Astrocyte (in vitro differentiated cells and primary cell): ENCODE measurements at places on chromosomes 11 and 22. TPM values are rescaled to one million over a fixed set of nuclear protein-coding genes. Genes with fewer than 3 reads are reported as not detected.

GRCh38 chr22:48651981-48652538 lies 1175.6 kb downstream of the BRD1 start:
- H3K4me3 ChIP-seq = no peak overlapping the region
- no peaks in the 10 kb centered on the region for H3K27me3 ChIP-seq
- H3K27ac ChIP-seq = no peak overlapping the region
- peaks cover 9% of the 10 kb centered on the region for H3K4me1 ChIP-seq
- no peaks in the 10 kb centered on the region for H3K36me3 ChIP-seq
- DNase-seq = peak; percentile 21

DNA sequence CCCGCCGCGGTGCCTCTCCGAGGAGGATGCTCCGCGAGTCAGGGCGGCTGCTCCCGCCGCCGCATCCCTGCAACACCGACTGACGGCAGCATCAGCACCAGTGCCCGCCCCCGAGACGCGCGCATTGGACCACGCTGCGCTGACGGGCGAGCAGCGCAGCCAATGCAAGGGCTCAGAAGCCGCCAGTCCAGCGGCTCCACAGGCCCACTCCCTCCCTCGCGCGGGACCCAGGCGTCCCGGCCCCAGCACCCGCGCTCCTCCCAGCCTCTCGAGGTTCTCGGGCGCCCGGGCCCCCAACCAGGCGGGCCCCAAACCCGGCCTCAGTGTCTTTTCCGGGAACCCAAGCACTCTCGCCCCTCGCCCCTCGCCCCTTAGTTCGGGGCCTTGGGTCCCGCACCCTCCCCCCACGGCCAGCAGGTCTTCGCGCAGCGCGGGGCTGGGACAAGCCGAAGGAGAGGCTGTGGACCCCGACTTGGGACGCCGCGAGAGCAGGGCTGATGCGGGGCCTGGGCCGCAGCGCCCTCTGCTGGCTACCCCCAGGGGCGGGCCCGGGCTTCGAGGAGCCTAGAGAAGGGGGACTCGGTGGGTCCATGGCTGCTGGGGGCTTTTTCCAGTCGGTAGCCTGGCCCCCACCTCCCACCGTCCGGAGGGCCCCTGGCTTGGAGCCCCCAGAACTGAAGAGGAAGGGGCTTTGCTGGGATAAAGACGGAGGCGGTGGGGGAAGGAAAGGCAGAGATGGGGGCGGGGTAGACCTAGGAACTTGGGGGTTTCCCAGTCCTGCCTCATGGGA lies at the start of gene NRXN2:
TSS of gene NRXN2 (minus strand) at position 81 of the 790 bp plus-strand sequence. CDS start 9,498 bp downstream, outside the sequence.
- H3K4me1 ChIP-seq = peaks cover 3% of the 10 kb centered on the region
- H3K27ac ChIP-seq = no peak within 1 kb of the TSS
- peak; percentile 53 for DNase-seq
- no peaks in the 10 kb centered on the region for H3K36me3 ChIP-seq

DNA sequence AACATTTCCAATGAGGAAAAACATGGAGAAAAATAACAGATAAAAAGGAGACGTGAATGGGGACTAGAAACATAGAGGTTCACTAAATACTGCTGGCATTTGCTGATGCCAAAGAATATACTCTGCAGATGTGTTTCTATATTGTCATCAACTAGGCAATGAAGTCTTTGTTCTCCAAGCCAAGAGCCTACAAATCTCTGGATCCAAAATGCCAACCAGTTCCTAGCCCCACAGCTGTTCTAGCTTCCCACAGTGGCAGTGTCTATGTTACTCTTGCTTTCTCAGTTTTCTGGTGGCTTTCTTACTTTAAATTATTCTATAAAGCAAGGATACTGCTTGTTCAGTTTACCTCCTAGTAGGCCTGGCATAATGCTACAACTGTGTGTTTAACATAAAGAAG lies 977.9 kb upstream of the CCDC90B start:
- no peak for DNase-seq
- H3K4me1 ChIP-seq = no peaks in the 10 kb centered on the region
- H3K36me3 ChIP-seq = no peaks in the 10 kb centered on the region
- peaks cover 2% of the 10 kb centered on the region for H3K27me3 ChIP-seq
- H3K27ac ChIP-seq = no peak overlapping the region

DNA sequence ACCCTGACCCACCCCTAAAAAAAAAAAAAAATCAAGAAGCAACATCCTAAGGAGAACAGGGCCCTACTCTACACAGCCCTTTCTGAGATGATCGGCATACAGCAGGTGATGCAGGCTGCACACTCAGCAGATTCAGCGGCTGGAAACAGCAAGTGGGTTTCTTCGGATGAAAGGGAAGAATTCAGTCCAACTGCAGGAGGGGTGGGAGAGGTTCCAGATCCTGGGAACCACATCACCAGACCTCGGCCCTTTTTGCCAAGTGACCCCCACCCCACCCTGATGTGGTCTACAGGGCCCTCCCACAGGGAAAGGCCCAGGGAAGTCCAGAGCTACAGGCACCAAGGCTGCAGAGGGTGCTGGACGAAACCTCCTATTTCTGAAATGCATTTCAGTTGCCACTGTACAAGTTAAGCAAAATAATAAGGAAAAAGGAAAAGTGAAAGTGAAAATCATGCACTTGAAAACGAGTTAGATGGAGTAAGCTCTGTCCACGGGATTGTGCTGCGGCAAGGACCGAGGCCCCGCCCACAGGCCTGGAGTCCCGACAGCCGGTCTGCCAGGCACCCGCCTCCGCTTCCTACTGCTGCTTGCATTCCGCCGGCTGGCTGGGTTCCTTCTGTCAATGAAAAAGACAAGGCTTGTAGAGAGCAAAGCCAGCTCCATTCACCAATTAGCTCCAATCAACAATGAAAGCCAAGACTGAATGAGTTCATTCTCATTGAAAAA lies 16.0 kb upstream of the PHLDA2 start:
- peaks cover 36% of the 10 kb centered on the region for H3K4me1 ChIP-seq
- DNase-seq = peak; percentile 88
- H3K4me3 ChIP-seq = peak overlapping the region; percentile 39
- H3K27me3 ChIP-seq = no peaks in the 10 kb centered on the region
- H3K36me3 ChIP-seq = peaks cover 36% of the 10 kb centered on the region

DNA sequence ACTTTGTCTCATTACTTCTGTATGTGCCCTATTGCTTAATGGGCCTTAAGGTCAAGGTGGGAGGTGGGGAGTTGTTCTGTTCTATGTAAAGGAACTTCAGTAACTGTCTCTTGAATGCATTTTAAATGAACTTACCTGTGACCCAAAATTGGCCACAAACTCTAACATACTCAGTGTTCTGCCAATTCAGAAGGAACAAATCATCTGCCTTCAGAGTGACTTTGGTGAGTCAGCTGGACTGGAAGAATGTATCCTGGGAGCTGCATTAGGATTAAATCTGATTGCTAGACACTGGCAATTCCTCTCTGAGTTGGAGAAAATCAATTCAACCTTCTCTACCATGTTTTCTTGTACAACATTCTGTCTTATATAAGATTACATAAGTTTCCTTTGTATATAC lies 1104.8 kb downstream of the DLG2 start:
- no peak overlapping the region for H3K27ac ChIP-seq
- H3K27me3 ChIP-seq = peaks cover 2% of the 10 kb centered on the region
- no peak overlapping the region for H3K4me3 ChIP-seq
- H3K36me3 ChIP-seq = no peaks in the 10 kb centered on the region
- peak; percentile 2 for DNase-seq
- H3K4me1 ChIP-seq = no peaks in the 10 kb centered on the region

DNA sequence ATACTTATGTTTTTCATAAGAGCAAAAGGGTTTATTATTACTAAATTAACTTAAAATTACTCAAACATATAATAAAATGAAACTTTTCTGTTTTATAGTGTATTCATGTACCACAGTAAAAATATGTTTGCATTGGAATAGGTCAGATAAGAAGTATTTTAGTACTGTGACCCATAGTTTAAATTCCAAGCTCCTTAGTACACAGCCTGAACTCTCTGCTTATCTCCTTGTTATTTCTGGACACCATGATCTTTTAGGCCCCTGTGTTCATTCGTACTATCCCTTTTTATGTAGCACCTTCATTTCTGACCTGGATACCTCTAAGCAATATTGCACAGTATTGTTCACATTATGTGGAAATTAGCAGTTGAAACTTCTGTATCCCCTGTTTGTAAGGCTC lies 296.7 kb upstream of the SYN3 start:
- peaks cover 5% of the 10 kb centered on the region for H3K4me1 ChIP-seq
- H3K27me3 ChIP-seq = no peaks in the 10 kb centered on the region
- peak; percentile 32 for DNase-seq
- no peaks in the 10 kb centered on the region for H3K36me3 ChIP-seq
- H3K27ac ChIP-seq = no peak overlapping the region

DNA sequence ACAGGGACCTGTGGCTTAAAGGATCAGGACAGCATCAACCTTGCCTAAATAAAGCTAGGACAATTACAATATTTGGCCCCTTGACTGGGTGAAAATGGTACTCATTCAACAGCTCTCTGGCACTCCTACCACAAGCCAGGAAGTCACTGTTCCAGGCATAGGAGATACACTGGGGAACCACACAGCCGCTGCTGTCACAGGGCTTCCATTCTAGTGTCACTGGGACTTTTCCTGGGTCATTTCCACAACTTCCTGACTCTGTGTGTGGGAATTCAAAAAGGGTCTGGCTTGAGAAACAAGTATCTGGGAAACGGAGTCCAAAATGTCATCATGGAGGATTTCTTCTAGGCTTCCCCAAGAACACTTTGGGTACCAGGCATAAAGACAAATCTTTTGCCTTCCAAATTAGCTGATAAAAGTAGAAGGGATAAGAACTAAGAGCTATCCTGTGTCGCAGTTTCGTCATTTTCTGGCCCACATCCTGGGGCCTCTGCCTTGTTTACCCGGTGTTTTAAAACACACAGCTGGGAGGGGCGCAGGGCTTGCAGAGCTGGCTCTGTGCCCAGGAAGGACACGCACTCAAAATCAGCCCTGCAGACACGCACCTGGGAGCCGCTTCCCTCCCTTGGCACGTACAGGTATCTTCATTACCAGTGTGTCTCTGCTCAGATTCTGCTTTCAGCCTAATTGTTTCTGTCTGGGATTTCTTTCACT lies 38.0 kb downstream of the TMEM45B start:
- H3K27me3 ChIP-seq = peaks cover 32% of the 10 kb centered on the region
- H3K4me1 ChIP-seq = no peaks in the 10 kb centered on the region
- no peaks in the 10 kb centered on the region for H3K36me3 ChIP-seq
- no peak for DNase-seq

DNA sequence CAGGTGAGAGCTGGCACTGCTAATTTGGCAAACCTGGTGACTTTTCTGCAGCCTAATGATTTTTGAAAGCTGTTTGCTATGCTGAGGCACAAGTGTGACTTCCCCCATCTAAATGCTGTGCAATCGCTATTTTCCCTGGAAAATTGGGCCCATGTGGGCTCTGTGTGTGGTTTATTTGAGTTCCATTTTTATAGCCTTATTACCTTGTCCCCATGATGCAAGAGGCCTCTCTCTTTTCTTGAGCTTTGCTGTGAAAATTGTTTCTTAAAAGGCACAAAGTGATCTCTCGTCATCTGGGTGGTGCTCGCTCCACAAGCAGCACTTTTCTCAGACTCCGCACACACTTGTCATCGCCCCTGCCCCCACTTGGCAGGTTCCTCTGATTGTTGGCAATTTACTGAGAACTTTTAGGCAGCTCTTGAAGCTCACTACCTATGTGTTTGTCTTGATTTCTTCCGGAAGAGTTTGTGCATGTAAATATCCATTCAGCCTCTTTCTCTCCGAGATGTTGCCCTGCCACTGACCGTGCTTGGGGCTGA lies 24.9 kb downstream of the BMAL1 start:
- H3K27me3 ChIP-seq = no peaks in the 10 kb centered on the region
- DNase-seq = no peak
- no peaks in the 10 kb centered on the region for H3K4me1 ChIP-seq

DNA sequence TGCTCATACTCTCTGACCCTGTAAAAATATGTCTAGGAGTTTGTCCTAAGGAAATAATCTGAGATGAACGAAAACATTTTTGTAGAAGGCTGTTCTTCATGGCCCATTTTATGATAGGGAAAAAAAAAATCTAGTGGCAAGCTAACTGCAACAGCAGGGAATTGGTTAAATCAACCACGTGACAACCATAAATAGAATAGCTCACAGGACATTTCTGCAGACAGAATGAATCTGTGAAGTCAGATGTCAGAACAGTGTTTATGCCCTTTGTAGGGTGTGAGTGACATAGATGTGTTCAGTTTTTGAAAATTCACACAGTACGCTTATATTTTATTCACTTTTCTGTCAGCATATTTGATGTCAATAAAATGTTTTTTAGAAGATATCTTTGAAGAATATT lies 16.1 kb downstream of the ARHGAP1 start:
- H3K4me3 ChIP-seq = no peak overlapping the region
- peaks cover 10% of the 10 kb centered on the region for H3K4me1 ChIP-seq
- H3K36me3 ChIP-seq = peaks cover 13% of the 10 kb centered on the region
- H3K27me3 ChIP-seq = no peaks in the 10 kb centered on the region

- no peaks in the 10 kb centered on the region for H3K27me3 ChIP-seq
- no peaks in the 10 kb centered on the region for H3K36me3 ChIP-seq
- no peaks in the 10 kb centered on the region for H3K4me1 ChIP-seq
- H3K27ac ChIP-seq = no peak overlapping the region
Observed at GRCh38 chr11:116122697-116123472, 618.7 kb upstream of the CADM1 start.

GRCh38 chr22:43858156-43858895 lies 4.0 kb downstream of the SULT4A1 start:
- no peaks in the 10 kb centered on the region for H3K27me3 ChIP-seq
- no peaks in the 10 kb centered on the region for H3K36me3 ChIP-seq
- H3K4me3 ChIP-seq = no peak overlapping the region
- peaks cover 5% of the 10 kb centered on the region for H3K4me1 ChIP-seq
- DNase-seq = no peak
- H3K27ac ChIP-seq = no peak overlapping the region

- no peaks in the 10 kb centered on the region for H3K36me3 ChIP-seq
- H3K4me3 ChIP-seq = no peak overlapping the region
- DNase-seq = peak; percentile 31
- no peaks in the 10 kb centered on the region for H3K27me3 ChIP-seq
- H3K4me1 ChIP-seq = peaks cover 13% of the 10 kb centered on the region
Observed at GRCh38 chr22:27724709-27725108, 76.8 kb downstream of the MN1 start.

- H3K36me3 ChIP-seq = no peaks in the 10 kb centered on the region
- H3K27ac ChIP-seq = no peak overlapping the region
- H3K27me3 ChIP-seq = no peaks in the 10 kb centered on the region
- H3K4me3 ChIP-seq = no peak overlapping the region
- no peaks in the 10 kb centered on the region for H3K4me1 ChIP-seq
Observed at GRCh38 chr22:34036931-34037330, 116.7 kb upstream of the LARGE1 start.

The KRTAP5-11 gene
- not detected in 2 replicates for total RNA-seq

The VPREB1 gene
- not detected in 2 replicates for total RNA-seq

The RBMXL2 gene
- not detected in 2 replicates for total RNA-seq

The TEX54 gene
- total RNA-seq = not detected in 2 replicates

The AQP11 gene
- total RNA-seq = 0.48 and 0.91 TPM in 2 replicates

The SLC22A6 gene
- total RNA-seq = not detected in 2 replicates
